Upper lobe of right lung (tissue), 1 donor: ENCODE measurements at places on chromosomes 11 and 22. TPM values are rescaled to one million over a fixed set of nuclear protein-coding genes. Genes with fewer than 3 reads are reported as not detected.

GRCh38 chr22:41987276-41987675 is 11.3 kb upstream of the WBP2NL start:
- peaks cover 4% of the 10 kb centered on the region for H3K4me1 ChIP-seq
- H3K4me3 ChIP-seq = no peak overlapping the region
- H3K36me3 ChIP-seq = no peaks in the 10 kb centered on the region
- H3K27me3 ChIP-seq = no peaks in the 10 kb centered on the region
- no peak overlapping the region for H3K27ac ChIP-seq
- DNase-seq = peak; percentile 28

GRCh38 chr11:10780040-10780439 is 28.7 kb downstream of the EIF4G2 start:
- H3K4me1 ChIP-seq = no peaks in the 10 kb centered on the region
- DNase-seq = no peak
- no peak overlapping the region for H3K4me3 ChIP-seq
- H3K36me3 ChIP-seq = peaks cover 8% of the 10 kb centered on the region

The TRIM21 gene
- 34.1 TPM for total RNA-seq

GRCh38 chr22:27927608-27928007 is 8.6 kb upstream of the PITPNB start:
- no peaks in the 10 kb centered on the region for H3K27me3 ChIP-seq
- peaks cover 8% of the 10 kb centered on the region for H3K36me3 ChIP-seq
- no peak overlapping the region for H3K27ac ChIP-seq
- no peaks in the 10 kb centered on the region for H3K4me1 ChIP-seq
- H3K4me3 ChIP-seq = no peak overlapping the region
- no peak for DNase-seq

DNA sequence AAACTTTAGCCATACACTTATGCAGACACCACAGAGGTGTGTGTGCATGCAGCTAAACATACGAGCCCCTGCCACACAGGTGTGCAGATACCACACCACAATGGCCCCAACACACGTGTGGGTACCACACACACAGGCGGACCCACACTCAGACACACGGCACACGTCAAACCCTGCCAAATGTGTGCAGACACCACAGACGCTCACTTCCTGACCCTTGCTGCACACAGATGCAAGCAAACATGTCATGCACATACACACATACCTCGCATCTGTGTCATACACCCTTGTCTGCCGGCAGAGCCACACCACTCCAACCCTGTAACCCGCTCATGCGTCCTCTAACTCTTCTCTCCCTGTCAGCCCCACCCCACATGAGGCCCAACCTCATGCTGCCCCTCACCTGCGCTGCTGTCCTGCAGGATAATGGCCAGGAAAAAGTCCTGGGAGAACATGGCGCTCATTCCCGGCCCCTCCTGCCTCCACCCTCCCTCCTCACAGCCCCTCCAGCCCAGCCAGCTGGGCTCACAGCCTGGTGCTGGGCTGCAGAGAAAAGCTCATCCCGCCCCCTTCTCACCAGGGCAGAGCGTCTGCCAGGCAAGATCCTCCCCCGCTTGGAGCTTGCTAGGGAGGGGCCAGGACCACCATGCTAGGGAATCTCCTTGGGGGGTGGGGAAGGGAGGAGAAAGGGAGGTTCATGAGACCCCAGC is 14.2 kb downstream of the SMPD1 start:
- H3K36me3 ChIP-seq = peaks cover 16% of the 10 kb centered on the region
- no peaks in the 10 kb centered on the region for H3K4me1 ChIP-seq
- H3K4me3 ChIP-seq = no peak overlapping the region
- no peaks in the 10 kb centered on the region for H3K27me3 ChIP-seq
